ENCODE measurements at places on chromosomes 6 and 20.

DNA sequence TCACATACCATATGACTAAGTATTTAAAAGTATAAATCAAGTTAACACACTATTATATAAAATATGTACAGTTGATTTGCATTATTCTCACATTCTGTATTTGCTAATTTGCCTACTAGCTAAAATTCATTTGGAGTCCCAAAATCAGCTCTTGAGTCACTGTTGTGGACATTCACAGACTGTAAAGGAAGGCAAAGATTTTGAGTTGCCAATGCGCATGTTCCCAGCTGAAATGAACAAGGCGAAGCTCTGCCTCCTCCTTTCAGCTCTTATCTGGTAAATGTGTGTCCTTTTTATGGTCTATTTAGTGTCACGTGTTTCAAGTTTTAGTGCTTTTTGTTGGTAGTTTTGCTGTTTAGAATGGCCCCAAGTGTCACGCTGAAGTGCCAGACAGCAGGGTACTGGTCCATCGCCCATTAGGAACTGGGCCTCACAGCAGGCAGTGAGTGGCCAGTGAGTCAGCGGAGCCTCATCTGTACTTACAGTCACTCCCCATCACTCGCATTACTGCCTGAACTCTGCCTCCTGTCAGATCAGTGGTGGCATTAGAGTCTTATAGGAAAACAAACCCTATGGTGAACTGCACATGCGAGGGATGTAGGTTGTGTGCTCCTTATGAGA is 87.2 kb upstream of the ADTRP start:
- no peak for DNase-seq

DNA sequence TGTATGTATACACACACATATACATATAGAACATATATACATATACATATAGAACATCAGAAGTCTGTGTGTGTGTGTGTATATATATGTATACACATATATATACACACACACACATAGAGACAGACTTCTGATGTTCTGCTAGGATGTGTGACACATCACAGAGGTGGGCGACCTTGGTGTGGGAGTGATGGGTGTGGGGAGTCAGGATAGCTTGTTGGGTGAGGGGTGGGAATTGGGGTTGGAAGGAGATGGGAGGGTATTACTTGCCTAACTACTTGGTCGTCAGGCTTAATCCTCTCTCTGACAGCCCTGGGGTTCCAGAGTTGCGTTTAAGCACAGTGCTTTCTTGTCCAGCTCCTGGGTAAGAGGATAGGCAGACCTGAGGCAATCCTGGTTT is 8.3 kb downstream of the MYO6 start:
- DNase-seq = no peak

DNA sequence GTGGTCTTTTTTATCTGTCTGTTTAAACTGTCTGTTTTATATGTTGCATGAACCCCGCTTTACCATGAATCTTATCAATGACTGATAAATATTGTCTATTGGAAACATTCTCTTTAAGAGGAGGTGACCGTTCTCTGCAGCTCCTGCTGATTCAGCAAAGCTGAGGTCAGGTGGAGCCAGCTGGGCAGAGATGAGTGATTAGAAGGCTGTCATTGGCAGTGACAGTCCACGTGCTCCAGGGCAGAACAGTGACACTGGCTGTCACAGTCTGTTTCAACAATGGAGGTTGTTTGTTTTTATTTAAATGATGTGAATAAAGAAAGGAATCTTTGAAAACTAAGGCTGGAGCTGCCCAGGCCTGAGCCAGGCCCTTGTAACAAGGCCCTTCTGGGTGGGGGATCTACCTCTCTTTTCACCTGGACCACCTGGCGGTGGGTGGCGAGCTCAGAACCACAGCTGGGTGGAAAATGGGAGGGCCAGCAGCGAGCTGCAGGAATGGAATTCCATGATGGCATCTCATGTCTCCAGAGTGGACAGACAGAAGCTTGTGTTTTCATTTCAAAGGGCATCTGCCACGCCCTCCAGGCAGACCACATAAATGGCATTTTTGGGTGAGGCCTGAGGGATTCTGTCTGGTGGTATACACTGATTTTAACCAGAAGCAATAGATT is 12.6 kb downstream of the SYNJ2 start:
- DNase-seq = no peak

- no peak for DNase-seq
Observed at GRCh38 chr6:79440598-79440997, 96.6 kb downstream of the LCA5 start.

GRCh38 chr6:15342114-15342513 is 96.2 kb downstream of the JARID2 start:
- no peak for DNase-seq

GRCh38 chr6:91075244-91075976 is 488.5 kb upstream of the MAP3K7 start:
- no peak for DNase-seq

DNA sequence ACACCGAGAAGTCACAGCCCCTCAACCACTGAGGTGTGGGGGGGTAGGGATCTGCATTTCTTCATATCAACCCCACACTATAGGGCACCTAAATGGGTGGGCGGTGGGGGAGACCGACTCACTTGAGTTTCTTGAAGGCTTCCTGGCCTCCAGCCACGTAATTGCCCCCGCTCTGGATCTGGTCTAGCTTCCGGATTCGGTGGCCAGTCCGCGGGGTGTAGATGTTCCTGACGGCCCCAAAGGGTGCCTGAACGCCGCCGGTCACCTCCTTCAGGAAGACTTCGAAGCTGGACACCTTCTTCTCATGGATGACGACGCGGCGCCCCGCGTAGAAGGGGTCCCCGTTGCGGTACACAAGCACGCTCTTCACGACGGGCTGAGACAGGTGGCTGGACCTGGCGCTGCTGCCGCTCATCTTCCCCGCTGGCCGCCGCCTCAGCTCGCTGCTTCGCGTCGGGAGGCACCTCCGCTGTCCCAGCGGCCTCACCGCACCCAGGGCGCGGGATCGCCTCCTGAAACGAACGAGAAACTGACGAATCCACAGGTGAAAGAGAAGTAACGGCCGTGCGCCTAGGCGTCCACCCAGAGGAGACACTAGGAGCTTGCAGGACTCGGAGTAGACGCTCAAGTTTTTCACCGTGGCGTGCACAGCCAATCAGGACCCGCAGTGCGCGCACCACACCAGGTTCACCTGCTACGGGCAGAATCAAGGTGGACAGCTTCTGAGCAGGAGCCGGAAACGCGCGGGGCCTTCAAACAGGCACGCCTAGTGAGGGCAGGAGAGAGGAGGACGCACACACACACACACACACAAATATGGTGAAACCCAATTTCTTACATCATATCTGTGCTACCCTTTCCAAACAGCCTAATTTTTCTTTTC is at the start of gene DCDC2:
Gene DCDC2, minus strand, starts transcription at position 724 of the 883 bp plus-strand sequence. Its CDS starts 309 bp downstream, at position 415.
- DNase-seq = no peak

GRCh38 chr6:2507016-2507415 is 243.7 kb downstream of the MYLK4 start:
- no peak for DNase-seq

DNA sequence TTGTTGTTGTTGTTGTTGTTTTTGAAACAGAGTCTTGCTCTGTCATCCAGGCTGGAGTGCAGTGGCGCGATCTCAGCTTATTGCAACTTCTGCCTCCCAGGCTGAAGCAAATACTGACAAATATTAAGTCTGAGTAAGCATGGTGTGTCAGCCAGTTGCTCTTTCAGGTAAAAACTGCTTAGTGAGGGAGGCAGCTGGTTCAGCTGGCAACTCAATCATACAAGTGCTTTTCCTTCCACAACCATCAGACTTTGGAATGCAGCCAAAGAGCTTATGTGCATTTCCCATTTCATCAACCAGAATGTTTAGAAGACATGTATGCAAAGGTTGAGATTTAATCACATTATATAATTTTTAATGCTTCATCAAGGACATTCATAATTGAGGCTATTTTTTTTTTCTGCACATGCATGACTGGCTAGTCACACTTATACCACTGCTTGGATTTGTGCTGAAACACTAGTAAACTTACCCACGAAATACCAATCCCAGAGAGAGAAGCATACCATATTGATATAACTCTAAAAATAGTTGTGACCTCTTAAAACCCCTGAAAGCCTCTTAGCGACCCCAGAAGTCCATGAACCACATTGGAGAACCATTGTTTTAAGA is 56.0 kb downstream of the CLIC5 start:
- DNase-seq = no peak

GRCh38 chr20:33740189-33740588 is 8.4 kb downstream of the ZNF341 start:
- no peak for DNase-seq

GRCh38 chr6:10550764-10551163 is 29.6 kb downstream of the GCNT2 start:
- no peak for DNase-seq

GRCh38 chr6:21598674-21599023 is 5.1 kb downstream of the SOX4 start:
- no peak for DNase-seq

GRCh38 chr6:45075246-45075645 is 252.9 kb upstream of the RUNX2 start:
- DNase-seq = no peak

- DNase-seq = no peak
Observed at GRCh38 chr6:208938-209337, 83.3 kb upstream of the DUSP22 start.

GRCh38 chr6:13467216-13467600 is 20.2 kb downstream of the GFOD1 start:
- no peak for DNase-seq

DNA sequence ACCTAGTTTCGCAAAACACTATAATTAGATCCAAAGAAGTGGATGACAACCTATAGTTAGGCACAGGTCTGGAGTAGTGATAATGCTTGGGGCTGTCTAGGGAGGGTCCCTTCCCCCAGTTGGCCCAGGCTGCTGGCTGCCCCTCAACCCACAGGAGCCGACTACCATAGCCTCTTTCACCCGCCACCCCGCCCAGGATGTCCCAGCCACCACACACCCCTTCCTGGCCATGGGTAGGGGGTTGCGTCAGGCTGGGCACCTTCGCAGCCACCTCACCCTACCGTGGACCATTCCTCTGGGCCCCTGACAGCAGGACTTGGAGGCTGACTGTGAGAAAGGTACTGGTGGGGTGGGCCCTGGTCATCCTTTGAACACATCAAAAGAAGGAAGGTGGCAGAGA is 8.5 kb downstream of the TFEB start:
- no peak for DNase-seq

DNA sequence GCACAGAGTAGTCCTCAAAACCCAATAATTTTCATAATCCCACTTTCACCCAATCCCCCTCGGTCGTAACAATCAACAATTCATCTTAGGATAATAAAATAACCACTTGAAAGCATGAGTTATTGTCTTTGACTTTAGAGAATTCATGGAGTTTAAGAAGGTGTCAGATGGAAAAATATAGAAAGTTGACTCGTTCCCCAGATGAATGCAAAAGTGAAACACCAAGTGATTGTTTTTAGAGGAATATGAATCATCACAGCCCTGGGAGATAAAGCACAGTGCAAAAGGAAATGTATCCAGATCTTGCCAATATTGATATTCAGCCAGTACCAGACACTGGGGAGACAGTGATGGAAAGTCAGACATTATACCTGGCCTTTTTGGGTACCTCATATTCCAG is 860.5 kb downstream of the DHX35 start:
- DNase-seq = no peak

DNA sequence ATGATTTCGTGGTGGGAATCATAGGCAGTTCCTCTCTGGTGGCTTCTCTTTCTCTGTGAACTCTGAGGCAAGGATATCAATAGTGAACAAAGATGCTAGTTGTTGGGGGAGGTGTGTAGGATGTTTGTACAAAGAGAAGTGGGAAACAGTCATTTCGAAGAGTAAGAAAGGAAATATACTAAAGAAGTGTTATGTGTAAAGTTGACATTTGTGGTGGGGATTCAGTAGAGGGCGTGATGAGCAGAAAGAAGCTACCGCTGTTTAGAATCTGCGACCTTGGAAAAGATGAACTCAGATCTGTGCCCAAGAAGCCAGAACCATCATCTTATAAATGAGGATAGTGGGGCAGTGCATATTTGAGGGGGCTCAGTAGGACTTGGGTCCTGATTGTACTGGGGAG is 11.4 kb downstream of the SLC35F1 start:
- no peak for DNase-seq
